Head of caudate nucleus (tissue), 42 donors: ENCODE measurements at places on chromosomes 3 and 15.
A peak's percentile ranks its signal among the peaks of the same experiment; 100 is the strongest.

GRCh38 chr3:107377151-107377550, at the start of gene CCDC54:
TSS of gene CCDC54 (plus strand) at chr3:107377439. CDS start at chr3:107377588, 149 bp downstream.
- DNase-seq, result no peak

GRCh38 chr3:120418866-120419490, 31.8 kb downstream of the FSTL1 start:
- peak; percentile 60 for DNase-seq

- DNase-seq, result no peak
These were observed 27.9 kb downstream of the CHCHD4 start for GRCh38 chr3:14096742-14097141.

DNA sequence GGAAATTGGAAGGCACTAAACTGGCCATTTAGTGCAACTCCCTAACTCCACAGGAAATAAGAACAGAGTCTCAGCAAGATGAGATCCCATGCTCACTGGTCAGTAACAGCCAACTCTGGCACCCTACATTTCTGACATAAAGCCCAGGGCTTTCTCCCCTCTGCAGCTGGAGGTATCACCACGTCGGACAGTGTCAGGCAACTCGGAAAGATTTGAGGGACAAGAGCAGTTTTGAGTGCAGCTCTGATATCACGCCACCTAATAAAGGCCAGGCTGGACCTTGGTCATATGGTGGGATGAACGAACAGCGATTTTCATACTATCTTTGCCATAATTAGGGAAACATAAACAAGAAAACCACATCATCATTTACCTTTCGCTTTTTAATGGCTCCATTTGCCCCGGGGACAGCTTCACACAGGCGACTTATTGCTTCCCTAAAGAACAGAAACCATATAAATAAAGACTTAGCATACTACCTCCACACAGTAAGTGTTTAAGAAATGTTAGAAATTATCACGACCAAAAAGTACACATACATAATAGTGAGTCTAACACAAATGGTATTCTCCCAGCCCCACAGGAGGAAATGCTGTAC, 12.5 kb downstream of the EID1 start:
- DNase-seq, result no peak

DNA sequence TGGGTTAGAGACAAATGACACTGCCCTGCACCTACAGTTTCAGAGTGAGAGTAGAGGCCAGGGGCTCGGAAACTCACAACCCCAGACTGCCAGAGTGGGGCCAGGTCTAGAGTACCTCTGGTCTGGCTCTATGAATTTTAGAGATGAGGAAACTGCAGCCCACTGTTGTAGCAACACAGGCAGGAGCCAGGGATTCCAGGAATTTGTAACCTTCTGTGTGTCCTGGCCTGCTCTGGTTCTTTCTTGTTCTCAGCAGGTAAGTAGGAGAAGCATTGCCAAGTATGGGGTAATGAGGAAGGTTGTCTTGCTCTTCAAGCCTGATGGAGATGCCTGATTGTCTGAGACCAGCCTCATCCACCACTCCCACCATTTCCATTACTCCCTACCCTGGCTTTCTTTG, 221.8 kb downstream of the UACA start:
- no peak for DNase-seq
